ENCODE measurements at places on chromosomes 12 and 14.

- DNase-seq: no peak
These were observed 218.9 kb downstream of the ITPR2 start for GRCh38 chr12:26614011-26614616.

GRCh38 chr14:69505338-69506240, 21.1 kb downstream of the PLEKHD1 start:
- no peak for DNase-seq

GRCh38 chr14:65115615-65116014, 13.3 kb upstream of the MAX start:
- no peak for DNase-seq

DNA sequence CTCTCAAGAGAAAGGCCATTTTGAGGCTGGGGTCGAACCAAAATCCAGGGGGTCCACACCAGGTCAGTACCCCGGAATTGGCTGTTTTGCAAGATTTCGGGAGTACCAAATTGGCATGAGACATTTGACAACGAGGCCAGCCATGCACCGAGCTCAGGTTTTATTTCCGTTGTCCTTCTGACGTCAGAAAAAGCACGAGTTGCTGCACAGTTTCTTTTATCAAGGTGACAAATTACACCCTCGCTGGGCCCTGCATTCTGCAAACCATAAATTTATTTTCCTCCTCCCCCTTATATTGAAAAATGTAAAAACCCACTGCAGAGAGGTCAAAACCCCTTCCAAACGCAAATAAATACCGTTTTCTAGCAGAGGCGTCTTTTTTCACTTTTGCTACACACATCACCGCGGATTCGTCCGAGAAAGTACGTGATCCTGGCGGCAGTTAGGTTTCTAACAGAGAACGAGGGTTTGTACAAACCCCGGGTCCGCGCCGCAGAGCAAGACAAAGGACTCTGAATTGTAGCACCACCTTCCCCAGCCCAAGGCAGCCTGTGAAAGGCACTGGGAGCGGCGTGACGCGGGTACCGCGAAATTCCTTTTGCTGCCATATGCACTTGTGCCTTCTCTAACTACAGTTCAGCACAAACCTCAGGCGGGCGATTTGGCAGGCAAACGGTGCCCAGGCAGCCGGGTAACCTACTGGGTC, 1.8 kb downstream of the SLC38A1 start:
- no peak for DNase-seq

- DNase-seq: no peak
These were observed 2.9 kb downstream of the TCHP start for GRCh38 chr12:109902891-109903418.

DNA sequence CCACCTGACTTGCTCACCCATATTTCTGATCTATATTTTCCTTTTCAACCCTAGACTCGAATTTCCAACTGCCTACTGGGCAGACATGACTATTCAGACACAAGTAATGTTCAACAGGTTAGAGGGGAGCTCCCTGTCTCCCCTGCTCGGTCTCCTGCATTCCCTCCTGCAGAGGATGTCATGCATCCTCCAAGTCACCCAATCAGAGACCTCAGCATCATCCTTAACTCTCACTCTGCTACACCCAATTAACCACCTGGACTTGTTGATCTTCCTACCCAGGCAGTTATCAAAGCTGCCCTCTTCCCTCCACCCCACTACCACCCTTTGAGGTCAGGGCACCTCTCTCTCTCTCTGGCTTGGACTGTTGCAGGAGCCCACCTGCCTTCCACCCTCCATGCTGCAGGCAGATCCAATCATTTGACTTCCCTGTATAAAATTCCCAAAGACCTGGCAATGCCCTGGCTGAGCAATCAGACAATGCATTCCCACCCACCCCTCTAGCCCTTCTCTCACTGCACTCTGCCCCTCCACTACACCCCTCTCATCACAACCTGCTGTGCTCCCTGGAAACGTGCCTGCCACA, 10.9 kb downstream of the FAIM2 start:
- no peak for DNase-seq

- no peak for DNase-seq
These were observed 108.2 kb upstream of the NAV3 start for GRCh38 chr12:77722536-77722935.

DNA sequence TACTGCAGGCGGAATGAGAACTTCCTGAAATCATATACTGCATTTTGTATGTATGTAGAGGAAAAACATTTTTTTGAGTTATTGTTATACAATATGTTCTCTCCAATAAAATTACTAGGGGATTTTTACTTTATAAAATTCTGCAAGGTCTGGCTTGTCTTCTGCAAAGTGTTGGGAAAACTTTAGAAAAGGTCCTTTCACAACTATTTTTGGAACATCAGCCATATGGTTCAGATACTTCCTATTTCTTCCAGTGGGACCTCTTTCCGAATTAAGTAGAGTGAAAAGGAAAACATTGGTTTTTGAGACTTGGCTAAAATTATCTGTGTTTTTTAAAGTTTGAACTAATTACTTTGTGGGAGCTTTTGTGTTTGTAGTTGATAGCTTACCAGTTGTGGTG, 52.7 kb downstream of the DAAM1 start:
- no peak for DNase-seq

- DNase-seq: peak; percentile 12
These were observed 52.2 kb upstream of the CFL2 start for GRCh38 chr14:34766606-34767005.

- no peak for DNase-seq
These were observed 11.9 kb upstream of the SH2B3 start for GRCh38 chr12:111393700-111394300.

DNA sequence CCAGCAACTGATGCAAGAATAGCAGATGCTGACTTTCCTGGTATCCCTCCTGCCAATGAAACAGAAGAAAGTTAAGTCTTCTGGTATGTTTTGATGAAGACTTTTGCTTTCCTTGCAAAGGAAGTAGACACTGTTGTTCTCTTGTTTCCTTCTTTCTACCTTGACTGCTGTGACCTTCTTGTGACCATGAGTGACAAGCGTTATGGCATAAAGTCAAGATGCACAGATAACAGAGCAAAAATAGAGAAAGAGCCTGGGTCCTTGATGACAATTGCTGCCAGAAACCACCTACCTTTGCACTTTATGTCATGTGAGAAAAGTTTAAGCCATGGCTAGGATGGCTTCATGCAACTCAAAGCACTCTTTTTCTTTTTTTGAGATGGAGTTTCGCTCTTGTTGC, 49.2 kb upstream of the LTA4H start:
- no peak for DNase-seq

- DNase-seq: no peak
These were observed 11.6 kb downstream of the SMIM41 start for GRCh38 chr12:52091061-52091460.

GRCh38 chr12:115897729-115898128, 379.8 kb downstream of the MED13L start:
- DNase-seq: no peak

DNA sequence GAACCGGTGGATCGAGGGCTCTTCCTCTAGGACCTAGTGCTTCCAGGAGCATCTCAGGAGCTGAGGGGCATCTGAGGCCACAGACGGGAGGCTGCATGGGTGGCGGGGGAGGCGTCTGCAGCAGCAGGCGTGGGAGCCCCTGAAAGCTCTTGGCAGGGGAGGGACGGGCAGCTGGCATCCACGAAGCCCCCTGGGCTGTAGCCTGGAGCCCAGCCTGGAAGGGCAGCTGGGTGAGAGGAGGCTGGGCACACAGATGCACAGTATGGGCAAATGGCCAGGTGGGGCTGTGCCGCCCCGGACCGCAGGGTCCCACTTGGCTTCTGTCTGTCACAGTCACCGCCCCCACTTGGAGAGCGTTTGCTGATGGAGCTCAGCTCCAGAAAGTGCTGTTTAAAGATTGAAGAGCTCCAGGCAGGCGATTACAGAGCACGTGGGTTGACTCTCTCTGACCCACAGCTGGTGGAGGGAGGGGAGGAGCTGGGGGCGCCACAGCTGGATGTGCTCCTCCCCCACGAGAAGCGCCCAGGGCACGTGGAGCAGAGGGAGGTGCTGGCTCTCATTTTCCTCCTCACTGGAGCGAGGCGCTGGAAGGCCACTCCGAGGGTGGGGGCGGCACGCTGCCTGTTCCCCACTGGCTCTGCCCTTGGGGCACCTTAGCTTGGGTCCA, 155.0 kb upstream of the C14orf180 start:
- no peak for DNase-seq

DNA sequence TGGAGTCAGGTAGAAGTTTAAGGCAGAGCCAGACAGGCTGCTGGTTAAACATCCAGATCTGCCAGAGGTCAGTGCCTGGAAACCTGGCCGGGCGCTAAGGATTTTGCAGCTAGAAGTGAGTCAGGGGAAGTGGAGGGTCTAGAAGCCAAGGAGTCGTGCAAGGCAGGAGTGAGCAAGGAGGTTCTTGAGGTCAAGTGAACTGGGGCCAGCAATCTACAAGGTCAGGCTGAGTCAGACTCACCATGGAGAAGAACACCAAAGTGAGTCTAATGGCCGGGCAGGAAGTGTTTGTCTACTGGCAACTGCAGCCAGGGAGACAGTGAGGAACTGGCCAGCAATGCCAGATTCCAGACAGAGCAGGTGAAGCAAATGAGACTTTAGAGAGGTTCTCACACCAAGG, 628.2 kb downstream of the ETNK1 start:
- no peak for DNase-seq

GRCh38 chr14:76922584-76922983, 96.4 kb downstream of the LRRC74A start:
- DNase-seq: no peak

DNA sequence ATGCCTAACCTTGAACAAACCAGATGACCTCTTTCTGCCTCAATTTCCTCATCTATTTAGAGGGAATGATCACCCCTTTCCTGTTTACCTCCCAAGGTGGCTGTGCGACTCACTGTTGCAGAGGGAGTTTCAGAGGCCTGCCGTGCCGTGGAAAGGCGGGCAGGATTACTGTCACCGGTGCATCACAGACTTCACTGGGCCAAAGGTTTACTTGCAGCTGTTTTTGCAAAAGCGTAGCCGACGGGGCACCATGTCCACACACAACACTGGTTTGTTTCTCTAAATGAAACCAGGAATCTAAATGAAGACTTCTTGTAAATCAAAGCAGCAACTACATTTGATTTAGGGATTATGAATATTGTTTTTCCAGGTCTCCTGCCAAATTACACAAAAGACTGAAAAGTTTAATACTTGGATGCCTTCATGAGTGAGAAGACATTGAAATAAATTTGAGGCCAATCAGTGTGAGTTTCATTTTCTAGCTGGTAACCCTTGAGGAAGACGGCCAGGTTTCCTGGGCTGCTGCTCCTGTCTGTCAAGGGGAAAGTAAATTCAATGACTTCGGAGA, 696.1 kb upstream of the TMEM132C start:
- DNase-seq: no peak

GRCh38 chr14:103547941-103548462, 14.5 kb downstream of the BAG5 start:
- DNase-seq: no peak

GRCh38 chr12:22653791-22654190, 28.8 kb downstream of the ETNK1 start:
- no peak for DNase-seq

DNA sequence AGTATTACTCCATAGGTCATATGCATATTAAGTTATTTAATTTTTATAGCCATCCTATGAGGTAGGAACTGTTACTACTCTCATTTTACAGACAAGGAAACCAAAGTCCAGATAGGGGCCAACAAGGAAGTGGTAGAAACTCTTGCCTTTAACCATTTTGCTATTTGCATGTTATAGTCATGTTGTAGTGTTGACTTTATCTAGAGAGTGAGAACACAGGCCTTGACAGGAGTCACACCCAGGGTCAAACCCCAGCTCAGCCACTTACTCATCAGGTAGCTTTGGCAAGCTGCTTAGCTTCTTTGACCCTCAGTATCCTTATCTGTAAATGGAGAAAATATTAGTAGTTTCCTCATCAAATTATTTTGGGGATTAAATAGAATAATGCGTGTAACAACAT, 156.2 kb downstream of the CAND1 start:
- no peak for DNase-seq

DNA sequence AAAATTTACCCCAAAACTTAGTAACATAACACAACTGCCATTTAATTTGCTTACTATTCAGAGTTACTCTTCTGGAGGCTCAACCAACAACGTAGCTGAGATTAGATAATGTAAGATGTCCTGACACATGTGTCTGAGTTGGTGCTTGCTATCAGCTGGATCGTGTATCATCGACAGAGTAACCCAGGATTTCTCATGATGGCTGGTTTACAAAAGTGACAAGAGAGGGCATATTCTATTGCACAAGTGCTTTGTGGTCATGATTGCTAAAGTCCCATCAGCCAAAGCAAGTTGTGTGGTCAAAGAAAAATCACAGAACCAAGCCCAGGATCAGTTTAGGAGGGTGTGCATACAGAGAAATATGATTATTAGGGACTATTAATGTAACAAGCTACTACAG, 73.4 kb downstream of the CAPZA3 start:
- no peak for DNase-seq

DNA sequence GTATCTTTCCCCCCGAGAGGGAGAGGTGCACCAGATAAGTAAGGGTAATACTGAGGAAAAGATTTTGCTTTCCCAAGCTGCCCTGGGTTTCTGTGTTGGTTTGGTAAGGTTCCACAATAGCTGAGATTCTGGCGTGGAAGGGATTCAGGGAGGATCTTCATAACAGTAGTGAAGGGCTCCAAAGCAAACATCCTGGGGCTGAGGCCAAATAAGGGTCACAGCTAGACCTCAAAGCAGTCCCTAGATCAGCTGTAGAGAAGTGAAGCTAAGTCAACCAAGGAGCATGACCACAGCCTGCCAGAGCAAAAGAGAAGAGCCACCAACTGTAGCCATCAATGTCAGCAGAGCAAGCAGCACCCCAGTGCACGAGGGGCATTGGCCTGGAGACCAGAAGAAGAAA, 73.2 kb upstream of the SLC35F4 start:
- DNase-seq: no peak

DNA sequence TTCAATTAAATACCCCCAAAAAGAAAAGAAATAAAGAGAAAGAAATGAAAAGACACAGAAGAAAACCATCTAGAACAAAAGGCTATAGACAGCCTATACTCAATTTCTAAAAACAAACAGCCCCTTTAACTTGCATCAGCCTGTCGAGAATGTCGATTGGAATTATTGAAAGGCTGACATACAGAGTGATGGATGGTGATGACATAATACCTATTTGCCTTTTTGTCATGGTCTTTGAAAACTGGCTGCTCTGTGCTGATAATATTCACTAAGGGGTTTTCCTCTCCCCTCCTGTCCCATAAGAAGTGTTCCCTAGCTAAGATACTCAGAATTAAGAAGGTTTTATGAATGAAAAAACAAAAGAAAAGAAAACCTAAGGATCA, 393.7 kb downstream of the SOX5 start:
- DNase-seq: no peak

GRCh38 chr14:91098591-91098990, 15.3 kb upstream of the DGLUCY start:
- no peak for DNase-seq

DNA sequence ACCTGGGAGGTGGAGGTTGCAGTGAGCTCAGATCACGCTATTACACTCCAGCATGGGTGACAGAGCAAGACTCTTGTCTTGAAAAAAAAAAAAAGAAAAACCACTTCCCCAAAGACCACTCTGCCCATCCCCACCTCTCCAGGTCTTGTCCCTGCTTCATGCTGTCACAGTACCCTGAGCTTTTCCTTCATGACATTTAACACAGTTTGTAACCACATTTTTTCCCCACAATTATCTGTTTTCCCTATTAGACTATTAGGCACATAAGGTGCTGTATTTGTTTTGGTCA, 6.9 kb downstream of the HECTD1 start:
- no peak for DNase-seq
